Epithelial cell of proximal tubule (primary cell): ENCODE measurements at places on chromosomes 1 and 21. TPM values are rescaled to one million over a fixed set of nuclear protein-coding genes. Genes with fewer than 3 reads are reported as not detected.

RAB3B gene
- 15.8 and 35.5 TPM in 2 replicates for total RNA-seq

KRTAP19-7 gene
- total RNA-seq: not detected in 2 replicates

TCEANC2 gene
- total RNA-seq: 1.9 and 2.0 TPM in 2 replicates

C1orf21 gene
- 2.3 and 4.0 TPM in 2 replicates for total RNA-seq

FAM72C gene
- 2.7 and 6.2 TPM in 2 replicates for total RNA-seq

RPE65 gene
- total RNA-seq: not detected in 2 replicates

TRNP1 gene
- total RNA-seq: 89.9 and 159 TPM in 2 replicates

WNT2B gene
- total RNA-seq: 0.80 and 4.8 TPM in 2 replicates

NBPF11 gene
- 2.8 and 3.3 TPM in 2 replicates for total RNA-seq

FNDC5 gene
- total RNA-seq: not detected in 2 replicates

FALEC gene
- not detected in 2 replicates for total RNA-seq

OR2M3 gene
- not detected in 2 replicates for total RNA-seq

C1QA gene
- not detected in 2 replicates for total RNA-seq

RPTN gene
- not detected in 2 replicates for total RNA-seq

C1orf232 gene
- not detected in 2 replicates for total RNA-seq

DLGAP3 gene
- total RNA-seq: 0.22 and 0.81 TPM in 2 replicates

DNA sequence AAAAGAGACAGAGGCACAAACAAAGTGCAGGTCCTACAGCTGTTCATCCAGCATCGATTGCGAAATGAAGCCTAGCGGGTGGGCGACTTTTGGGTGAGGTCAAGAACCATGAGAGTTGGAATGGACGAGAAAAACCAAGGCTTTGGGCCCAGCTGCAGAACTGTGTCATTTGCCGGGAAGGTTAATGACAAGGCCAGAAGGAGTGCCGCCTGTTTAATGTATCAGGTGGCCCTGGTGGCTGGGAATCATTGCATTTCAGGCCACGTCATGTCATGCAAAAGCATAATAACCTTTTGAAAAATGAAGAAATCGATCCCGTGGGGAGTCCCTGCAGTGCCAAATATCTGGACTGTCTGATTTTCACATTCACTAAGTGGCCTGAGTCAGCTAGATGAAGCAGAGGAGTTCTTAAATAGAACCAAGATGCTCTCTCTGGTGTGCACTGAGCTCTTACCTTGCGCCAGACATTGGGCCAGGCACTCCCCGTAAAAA, 8.1 kb upstream of the RCC2 start:
- DNase-seq: no peak

DNA sequence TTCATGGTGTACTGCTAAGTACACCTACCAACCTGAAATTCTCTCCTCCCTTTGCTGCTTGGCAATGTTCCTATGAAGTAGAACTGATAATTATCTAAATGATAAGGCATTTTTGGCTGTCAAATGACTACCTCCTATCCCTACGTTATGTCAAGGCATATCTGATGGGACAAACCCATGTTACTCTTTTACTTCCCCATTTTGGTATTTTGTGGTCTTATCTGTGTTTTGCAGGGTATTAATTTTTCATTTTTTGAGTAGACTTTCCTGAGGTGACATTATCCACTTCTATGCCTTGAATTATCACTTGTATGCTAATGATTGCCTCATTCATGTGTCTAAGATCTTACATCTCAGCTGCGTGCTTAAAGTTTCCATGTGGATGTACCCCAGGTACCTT, 499.6 kb upstream of the B3GALT2 start:
- DNase-seq: no peak

DNA sequence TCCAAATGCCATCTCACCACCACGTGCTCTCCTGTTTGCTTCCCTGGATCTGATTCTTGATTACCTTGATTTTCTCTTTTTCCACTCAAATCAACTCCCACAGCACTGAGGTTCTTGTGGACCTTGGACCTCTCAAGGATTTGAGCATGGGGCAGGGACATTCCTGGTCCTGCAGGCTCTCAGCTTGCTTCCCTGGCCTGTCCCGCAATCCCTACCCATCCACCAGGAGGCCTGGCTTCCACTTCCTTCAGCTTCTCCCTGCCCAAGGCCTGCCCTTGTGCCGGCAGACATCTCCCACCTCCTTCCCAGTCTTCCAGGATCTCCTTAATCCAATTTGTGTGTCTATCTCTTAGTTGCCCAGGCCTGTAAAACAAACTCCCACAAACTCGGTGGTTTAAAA, 21.6 kb downstream of the PLA2G2A start:
- no peak for DNase-seq

- no peak for DNase-seq
Observed at GRCh38 chr1:39670689-39671088, 1.2 kb downstream of the NT5C1A start.

DNA sequence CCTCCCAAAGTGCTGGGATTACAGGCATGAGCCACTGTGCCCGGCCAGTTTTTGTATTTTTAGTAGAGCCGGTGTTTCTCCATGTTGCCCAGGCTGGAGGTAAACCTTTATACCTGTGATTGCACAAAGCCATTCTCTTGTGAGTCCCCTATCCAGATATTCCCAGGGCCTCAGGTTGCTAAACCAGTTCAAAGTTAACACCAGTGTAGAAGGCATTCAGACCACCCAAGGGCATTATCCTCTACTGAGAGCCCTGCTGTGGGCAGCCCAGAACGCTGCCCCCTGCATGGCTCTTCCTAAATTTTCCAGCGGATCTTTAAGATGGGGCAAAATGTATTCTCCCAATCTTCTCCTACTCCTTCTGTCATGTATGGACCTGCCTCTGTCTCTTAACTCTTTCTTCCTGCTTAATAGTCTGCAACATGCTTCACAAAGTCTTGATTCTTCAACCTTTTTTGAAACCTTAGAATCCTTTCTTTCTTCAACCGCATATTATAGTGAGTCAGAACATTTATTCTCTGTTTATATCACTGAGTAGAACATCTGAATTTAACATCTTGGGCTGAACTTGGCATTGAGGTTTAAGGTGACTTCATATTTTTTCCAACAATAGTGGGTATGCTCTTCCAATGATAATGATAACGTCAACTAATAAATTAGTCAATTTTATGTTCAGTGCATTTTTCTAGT, 36.0 kb downstream of the UBE4B start:
- DNase-seq: no peak

DNA sequence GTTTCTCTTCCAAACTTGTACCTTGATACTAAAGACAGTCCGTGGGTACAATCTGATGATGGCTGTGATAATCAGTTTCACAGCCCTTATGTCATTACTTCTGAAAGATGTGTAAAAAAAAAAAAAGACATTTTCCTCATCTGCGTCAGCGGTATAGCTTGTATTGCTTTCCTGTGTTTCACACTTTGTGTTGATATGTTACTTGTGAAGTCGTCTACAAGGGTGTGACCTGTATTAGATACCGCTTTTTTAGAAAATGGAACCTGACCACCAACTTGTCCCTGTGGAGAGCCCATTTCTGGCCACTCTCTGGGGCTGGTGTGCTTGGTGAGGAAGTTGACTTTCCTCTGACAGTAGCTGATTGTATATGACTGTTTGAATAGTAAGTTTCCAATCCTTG, 50.5 kb downstream of the PEX14 start:
- no peak for DNase-seq

- peak; percentile 99 for DNase-seq
Observed at GRCh38 chr1:14553711-14554110, 44.8 kb upstream of the KAZN start.

- DNase-seq: no peak
Observed at GRCh38 chr1:14806772-14807171, 208.3 kb downstream of the KAZN start.

GRCh38 chr1:81174811-81175476, 625.8 kb upstream of the ADGRL2 start:
- DNase-seq: peak; percentile 84

DNA sequence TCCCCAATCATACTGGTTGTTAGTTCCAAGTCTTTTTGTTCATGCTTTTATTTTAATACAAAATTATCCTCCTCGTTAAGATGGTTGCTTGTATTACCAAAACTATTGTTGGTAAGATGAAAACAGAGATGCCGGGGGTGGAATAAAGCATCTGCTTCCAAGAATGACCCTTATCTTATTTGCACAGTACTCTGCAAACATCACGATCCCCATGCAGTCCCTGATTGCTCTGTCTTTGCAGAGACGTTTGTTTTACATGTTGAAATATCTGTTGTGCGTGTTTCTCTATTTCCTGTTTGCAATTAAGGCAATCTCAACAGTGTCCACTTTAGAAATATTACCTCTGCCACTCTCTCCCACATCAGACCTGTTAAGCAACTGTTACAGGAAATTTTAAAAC, 141.3 kb upstream of the NCAM2 start:
- no peak for DNase-seq

DNA sequence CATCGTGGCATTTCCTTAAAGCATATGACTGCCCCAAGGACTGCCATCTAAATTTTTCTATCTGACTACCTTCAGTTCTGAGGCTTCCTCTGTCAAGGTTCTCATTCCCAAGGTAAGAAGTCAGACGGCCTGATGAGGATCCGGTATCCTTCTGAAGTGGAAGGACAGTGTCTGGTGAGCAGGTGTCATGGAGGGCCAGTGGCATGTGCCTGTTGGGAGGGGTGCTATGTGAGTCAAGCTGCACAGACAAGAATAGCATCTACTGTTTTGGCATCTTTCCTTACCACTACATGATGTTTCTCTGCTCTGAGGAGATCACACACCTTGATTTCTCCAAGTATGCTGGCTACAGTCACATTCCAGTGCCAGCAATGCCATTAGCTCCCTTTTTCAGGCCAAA, 99.6 kb upstream of the RGS1 start:
- no peak for DNase-seq

DNA sequence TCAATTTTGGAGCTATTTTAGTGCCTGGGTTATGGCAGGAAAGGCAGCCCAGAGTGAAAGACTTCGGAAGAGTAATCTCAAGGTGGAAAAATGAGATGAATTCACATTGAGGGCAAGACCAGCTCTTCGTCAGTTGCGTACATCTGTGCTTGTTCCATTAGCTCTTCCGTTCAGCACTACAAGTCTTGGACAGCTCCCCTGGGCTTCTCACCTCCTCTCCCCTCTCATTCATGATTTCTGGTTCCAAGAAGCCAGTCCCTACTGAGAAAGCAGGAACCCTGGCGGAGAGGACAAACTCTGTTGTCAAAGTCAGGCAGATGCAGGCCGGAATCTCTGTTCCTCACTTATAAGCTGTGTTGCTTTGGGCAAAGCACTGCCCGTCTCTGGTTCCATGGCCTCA, 76.5 kb downstream of the ACTL8 start:
- no peak for DNase-seq

DNA sequence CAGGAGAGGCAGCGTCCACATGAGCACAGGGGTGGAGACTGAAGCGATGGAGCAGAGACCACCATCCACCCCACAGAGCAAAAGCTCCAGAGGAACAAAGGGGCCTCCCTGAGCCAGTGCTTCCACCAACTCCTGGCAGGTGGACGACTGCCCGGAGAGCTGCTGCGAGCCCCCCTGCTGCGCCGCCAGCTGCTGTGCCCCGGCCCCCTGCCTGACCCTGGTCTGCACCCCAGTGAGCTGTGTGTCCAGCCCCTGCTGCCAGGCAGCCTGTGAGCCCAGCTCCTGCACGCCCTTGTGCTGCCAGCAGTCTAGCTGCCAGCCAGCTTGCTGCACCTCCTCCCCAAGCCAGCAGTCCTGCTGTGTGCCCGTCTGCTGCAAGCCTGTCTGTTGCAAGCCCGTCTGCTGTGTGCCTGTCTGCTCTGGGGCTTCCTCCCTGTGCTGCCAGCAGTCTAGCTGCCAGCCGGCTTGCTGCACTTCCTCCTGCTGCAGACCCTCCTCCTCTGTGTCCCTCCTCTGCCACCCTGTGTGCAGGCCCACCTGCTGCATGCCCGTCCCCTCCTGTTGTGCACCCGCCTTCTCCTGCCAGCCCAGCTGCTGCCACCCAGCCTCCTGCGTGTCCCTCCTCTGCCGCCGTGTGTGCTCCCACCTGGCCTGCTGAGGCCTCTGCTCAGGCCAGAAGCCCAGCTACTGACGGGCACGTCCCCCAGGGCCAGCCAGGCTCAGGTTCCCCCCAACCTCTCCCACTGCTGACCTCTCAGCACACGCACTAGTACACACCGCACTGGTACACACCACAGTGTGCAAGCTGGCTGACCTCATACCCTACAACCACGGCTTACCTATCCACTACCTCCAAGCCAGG, 5.4 kb downstream of the KRTAP10-12 start:
- DNase-seq: no peak

DNA sequence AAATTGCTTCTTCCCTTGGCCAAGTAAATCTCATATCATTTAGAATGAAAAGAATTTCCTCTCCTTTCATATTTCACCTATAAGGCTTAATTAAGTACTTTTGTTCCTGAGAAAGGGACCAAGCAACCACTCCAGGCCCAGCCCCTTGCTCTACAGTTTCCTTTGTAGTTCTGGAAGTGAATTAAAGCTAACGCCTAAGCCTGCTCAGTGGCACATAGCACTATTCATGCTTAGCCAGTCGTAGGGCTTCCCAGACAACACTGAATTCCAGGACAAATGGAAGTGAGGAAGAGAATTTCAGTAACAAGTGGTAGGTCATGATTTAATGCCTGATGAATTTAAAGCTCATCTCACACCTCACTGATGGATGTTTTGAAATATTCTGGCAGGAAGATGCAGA, 73.3 kb downstream of the RPAP2 start:
- DNase-seq: no peak
